ENCODE measurements at places on chromosomes 7 and 10.

- DNase-seq = no peak
Measured at GRCh38 chr10:62116896-62117295, 151.7 kb downstream of the RTKN2 start.

GRCh38 chr7:39967406-39968161, 17.5 kb downstream of the CDK13 start:
- DNase-seq = no peak

GRCh38 chr7:64868499-64868898, 34.6 kb upstream of the ZNF273 start:
- no peak for DNase-seq

DNA sequence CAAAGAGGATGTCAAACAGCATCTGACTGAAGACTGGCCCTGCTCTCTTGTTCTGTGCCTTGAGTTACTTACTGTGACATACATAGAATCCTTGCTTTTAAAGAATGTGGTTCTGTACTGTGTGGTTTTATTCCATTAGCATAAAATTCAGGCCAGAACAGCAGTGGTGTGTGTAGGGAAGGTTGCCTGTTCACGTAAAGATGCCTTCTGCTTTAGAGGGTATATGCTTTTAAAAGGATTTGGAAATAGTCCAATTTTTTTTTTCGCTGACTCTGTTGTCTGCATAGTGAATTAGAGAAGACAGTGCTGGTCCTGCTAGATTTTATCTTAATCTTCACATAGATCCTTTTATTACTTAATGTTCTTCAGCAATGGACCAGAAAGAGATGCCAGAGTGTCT, 470.8 kb upstream of the SEMA3A start:
- DNase-seq = no peak

DNA sequence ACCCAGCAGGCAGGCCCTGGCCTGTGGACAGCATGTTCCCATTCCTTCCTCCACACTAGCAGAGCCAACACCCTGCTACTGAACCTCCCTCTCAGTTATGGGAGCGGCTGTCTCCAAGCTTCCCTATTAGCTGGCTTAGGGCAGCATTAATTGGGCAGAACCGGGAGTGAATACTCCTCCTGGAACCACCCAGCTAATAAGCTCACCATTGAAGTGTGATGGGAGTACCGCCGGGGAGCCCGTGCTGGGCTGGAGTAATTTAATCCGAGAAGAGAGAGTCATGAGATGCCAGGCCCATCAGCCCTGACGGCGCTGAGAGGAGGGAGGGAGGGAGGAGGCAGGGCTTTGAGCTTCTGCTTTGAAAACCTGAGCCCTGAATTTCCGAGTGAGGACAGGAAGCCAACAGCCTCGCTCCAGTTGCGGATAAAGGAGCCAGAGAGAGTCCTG, 31.8 kb upstream of the ELFN1 start:
- DNase-seq = no peak

DNA sequence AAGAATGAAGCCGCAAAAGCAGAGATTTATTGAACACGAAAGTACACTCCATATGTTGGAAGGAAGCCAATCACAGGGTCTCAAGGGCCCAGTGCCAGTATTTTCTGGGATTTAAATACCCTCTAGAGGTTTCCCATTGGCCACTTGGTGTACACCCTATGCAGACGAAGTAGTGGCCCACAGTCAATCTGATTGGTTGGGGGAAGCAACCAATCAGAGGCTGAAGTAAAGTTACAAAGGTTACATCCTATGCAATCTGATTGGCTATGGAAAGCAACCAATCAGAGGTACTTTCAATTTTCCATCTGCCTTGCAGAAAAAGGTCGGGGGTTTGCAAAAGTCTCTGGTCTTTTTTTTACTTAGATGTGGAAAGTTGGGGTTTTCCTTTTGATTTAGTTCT, 481.3 kb upstream of the NRP1 start:
- DNase-seq = no peak

- DNase-seq = peak; percentile 91
Measured at GRCh38 chr7:73308665-73309214, at the start of gene NSUN5. Gene NSUN5 (minus strand): TSS chr7:73308826. CDS start chr7:73308790, 36 bp downstream.

- DNase-seq = no peak
Measured at GRCh38 chr10:19788902-19789301, 27.3 kb upstream of the PLXDC2 start.

DNA sequence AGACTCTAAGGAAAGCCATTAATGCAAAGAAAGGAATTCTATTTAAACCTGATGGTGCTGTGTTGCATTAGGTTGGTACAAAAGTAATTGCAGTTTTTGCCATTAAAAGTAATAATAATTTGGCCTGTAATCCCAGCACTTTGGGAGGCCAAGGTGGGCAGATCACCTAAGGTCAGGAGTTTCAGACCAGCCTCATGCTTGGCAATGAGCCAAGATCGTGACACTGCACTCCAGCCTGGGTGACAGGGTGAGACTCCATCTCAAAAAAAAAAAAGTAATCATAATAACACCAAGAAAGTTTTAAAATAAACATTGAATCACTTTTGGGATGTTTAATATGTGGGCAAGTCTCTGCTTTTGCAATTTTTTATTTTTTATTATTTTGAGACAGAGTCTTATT, 107.3 kb upstream of the FRMD4A start:
- no peak for DNase-seq

DNA sequence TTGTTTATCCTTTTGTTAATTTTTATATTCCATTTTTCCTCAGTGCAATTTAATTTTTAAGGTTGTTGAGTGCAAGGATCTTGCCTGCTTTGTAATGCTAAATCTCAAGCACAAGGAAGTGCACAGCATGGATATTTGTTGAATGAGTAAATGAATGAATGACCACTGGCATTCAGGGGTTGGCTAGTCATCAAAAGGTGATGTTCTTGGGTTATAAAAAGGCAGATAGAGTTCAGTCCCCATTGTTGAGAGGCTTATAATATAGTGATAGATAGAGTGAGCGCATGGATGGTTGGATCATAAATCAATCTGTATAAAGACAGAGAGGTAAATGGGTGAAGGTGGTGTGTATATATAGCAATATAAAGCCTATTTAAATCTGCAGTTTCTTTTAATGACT, 193.2 kb upstream of the KLF6 start:
- DNase-seq = no peak

DNA sequence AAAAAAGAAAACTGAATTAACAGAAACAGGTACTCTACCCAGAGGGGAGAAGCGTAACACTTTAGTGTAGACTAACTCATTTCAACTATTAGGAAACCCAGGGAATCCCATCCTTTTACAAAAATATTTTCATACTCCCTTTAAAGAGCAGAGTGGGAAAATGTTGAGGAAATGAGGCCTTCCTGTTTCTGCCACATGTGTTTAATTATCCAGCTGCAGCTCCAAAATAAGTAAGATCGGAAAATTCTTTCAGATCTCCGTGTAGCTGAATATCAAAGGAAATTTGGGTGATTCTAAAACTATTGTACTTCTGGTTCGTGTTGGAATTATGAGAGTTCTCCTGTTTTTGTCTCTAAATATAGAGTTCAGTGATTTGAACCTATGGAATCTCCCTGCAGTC, 58.0 kb upstream of the CAV2 start:
- no peak for DNase-seq

DNA sequence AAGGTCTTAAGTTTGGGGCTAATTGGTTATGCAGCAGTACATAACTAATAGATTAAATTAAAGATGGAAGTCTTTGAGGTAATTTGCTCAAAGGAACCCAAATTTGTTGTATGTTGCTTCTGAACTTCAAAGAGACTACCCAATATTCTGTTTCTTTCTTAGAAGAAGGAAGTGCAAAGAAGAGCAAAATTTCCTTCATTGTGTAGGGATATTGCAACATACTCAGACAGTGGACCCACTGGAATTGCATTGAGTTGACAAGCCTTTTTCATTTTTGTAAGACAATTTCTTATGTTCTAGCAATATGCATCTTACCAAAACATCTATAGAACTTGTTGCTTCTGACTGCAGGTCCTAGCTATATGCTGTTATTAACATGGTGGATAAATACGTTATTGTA, 527.8 kb downstream of the SH2D4B start:
- no peak for DNase-seq

- DNase-seq = no peak
Measured at GRCh38 chr7:135744938-135745702, 3.5 kb downstream of the FAM180A start.

DNA sequence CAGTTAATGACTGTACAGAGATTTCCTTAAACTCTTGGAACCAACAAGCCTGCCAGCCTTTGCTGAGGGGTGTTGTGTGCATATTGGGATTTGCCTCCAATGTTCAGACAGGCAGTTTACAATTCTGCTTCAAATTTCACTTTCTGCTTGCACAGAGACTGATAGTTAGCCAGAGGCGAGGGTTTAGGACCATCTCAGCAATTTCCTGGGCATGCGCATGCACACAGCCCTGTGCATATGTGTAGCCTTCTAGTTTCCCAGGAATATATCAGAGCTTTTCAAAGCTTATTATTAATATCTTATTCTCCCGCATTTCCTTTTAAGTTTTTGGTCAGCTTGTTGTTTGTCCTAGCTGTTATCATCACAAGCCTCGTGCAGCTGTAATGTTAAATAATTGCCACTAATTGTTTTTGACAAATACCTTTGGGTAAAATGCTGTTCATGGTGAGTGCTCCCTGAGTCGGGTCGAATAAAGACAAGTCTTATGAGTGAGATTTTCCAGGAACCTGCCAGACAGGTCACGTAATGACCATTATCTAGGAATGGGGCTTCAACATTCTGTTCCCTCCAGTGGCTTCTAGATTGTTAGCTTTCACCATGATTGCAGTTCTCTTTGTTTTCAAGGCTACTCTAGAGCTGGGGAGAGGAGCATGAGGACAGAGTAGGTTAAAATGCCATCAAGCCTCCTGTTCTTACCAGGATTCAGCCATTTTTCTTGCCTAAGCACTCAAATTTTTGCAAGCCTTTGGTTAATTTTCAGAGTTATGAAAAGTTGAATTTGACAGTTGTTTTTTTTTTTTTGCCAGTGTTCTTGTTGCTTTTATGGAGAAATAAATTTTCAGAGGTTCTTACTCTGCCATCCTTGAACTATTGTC, 24.1 kb upstream of the DNAJC1 start:
- no peak for DNase-seq

GRCh38 chr10:53701213-53701612, 928.6 kb upstream of the MBL2 start:
- DNase-seq = no peak
